ENCODE measurements at places on chromosomes 11 and 22.

GRCh38 chr11:64164392-64165312 lies 1.3 kb downstream of the MACROD1 start:
- DNase-seq, result no peak

- no peak for DNase-seq
These were observed 200.6 kb upstream of the POU2AF2 start for GRCh38 chr11:111044751-111045406.

GRCh38 chr11:61142424-61142823 lies 18.8 kb downstream of the VPS37C start:
- DNase-seq, result no peak

DNA sequence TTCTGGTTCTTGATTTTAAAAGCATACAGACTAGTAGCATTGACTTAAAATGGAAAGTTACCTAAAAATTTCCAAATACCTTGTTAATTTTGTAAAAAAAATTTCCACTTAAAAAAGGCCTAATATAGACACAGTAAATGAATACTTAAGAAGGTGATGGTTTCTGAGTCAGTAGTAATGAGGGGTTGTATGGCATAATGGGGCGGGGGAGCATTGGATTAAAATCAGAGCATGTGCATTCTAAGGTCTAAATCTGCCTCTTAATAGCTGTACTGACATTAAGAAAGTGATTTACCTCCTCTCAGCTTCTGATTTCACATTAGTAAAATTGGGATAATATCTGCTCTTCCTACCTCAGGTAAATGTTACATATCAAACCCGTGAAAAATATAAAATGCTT lies 446.5 kb downstream of the AASDHPPT start:
- DNase-seq, result no peak

DNA sequence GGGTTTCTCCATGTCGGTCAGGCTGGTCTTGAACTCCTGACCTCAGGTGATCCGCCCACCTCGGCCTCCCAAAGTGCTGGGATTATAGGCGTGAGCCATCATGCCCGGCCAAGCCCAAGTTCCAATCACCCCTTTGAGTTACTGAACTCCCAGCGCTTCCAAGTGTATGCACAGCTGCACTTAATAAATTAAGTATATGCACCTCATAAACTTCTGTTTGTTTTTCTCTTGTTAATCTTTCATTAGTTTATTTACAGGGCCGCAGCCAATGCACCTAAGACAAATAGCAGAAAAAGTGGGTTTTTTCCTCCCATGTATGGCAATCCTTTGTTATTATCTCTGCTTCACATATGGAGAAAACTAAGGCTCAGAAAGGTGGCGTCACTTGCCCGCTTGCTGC lies 21.3 kb downstream of the SYN3 start:
- no peak for DNase-seq

- no peak for DNase-seq
These were observed 79.0 kb downstream of the ABTB2 start for GRCh38 chr11:34278693-34279297.

DNA sequence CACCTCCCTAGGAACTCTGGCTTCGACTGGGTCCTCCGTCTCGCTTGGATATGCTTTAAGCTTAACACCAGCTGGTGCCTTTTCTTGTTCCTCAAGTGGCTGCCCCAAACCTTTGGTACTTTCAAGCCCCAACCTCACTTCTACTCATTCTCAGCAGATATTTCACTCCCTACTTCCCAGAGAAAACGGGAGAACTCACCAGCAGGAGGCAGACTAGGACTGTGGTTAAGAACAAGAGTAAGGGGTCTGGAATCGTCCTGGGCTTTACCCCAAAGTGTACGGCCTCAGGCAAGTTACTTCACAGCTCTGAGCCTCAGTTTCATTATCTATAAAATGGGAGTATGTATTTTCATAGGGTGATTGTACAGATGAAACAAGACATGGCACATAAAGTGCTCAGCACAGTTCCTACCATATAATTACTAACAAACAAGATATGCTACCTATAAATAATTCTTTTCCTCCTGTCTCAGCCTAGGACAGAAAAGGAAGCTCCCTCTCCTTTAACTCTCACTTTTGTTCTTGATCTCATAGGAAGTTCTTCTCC lies 37.8 kb downstream of the PAMR1 start:
- no peak for DNase-seq

GRCh38 chr22:19554834-19555404 lies 30.7 kb upstream of the CLDN5 start:
- DNase-seq, result no peak

DNA sequence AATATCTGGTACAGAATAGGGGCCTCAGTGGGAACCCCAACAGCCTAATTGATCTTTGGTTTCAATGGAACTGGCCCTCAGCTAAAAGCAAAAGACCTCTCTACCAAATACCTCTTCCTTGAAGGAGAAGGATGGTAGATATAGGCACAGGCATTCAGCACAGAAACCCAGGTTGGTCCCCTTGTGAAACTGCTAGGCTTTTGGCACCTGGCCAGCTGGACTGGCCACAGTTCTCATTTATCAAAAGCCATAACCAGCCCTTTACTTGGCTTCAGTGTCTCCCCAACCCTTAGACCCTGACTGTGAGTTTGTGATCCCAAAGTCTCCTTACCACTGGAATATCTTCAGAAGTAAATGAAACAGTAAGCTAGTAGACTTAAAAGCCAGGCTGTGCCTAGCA lies 152.9 kb downstream of the TENM4 start:
- DNase-seq, result no peak

- DNase-seq, result no peak
These were observed 111.4 kb upstream of the GRAMD1B start for GRCh38 chr11:123318623-123319022.

GRCh38 chr22:23790819-23791737 lies 4.3 kb downstream of the SMARCB1 start:
- DNase-seq, result no peak

DNA sequence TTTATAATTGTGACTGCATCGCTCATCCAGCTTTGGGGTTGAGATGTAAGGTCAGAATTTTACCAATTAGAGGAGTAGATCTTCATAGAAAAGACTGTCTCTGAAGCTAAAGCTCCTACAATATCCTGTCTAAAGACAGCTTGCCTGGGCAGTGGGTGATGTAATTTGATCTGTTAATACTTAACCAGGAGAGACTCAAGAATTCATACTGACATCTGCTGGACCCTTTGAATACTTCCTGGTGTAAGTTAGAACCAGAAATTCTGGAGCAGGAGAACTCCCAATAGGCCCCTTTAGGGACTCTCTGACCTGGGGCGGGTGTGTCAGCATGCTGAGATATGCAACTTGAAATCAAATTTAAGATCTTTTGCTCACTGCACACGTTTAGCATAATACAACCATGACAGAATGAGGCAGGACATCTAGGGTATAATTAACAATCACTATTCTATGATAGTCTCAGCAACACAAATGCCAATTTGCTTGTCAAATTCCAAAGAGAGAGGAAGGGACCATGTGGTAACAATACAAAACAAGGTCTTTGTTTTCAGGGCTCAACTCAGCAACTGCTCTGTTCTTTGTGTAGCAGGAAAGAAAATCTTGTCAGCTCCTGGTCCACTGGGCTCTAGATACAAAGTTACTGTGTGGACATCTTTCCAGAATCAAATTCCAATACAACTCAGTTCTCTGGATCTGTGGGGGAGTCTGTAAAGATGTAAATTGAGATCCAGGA lies 143.9 kb downstream of the INSC start:
- DNase-seq, result no peak

DNA sequence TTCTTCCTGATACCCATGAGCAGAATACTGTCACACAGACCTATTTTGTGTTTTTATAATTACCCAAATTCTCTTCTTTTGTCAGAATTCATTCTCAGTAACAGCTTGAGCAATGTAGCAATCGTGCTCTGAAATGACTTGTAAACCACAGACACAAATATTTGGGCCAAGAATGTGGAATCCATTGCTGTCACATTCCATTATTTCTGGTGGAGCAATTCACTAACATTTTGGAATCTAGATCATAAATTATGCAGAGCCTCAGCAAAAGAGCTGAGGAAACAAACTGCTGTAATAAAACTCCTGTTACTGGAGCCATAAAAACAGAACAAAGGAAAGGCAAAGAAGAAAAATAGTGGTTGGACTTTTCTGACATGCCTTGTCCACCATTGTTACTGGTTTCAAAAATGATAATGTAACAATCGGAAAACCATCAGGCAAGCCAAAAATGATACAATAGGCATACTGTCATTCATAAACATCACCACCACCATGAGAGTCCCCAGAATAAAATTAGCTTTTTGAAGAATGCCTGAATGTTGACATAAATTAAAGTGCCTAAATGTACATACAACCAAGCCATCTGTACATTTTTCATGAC lies 223.4 kb upstream of the PITPNB start:
- DNase-seq, result no peak

- DNase-seq, result no peak
These were observed 218.2 kb downstream of the JRKL start for GRCh38 chr11:96607864-96608558.

- DNase-seq, result no peak
These were observed 185.2 kb downstream of the GRIK4 start for GRCh38 chr11:120696597-120697218.

- no peak for DNase-seq
These were observed 749 bp downstream of the VWA5A start for GRCh38 chr11:124115782-124116616.

DNA sequence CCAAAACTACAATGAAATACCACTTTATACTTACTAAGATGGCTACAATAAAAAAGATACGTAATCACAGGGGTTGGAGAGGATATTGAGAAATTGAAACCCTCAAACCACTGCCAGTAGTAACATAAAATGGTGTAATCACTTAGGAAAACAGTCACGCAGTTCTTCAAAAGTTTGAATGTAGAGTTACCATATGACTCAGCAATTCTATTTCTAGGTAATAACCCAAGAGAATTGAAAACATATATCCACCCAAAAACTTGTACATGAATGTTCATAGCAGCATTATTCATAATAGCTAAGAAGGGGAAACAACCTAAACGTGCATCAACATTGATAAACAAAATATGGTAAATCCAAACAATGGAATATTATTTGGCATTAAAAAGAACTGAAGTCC lies 24.4 kb upstream of the PSMA1 start:
- DNase-seq, result no peak

DNA sequence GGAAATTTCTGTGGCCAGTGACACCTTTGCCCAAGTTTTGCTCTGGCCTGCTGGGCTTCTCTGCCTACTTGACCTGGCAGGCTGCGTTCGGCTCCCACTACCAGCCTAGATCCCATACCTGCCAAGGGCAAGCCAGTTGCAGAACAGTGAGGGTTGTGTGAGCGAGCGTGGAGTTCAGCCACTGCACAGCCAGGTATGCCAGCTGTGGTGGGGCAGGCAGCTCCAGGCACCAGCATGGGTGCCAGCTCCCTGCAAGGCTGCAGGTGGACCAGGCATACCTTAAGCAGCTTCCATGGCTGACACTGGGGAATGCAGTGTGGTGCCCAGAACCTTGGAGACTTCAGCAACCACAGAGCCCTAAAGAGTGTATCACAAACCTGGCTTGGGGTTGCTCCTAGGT lies 133.5 kb downstream of the LDLRAD3 start:
- no peak for DNase-seq

- no peak for DNase-seq
These were observed 2.4 kb upstream of the MGAT3 start for GRCh38 chr22:39454385-39454871.

- no peak for DNase-seq
These were observed 74.2 kb downstream of the YAP1 start for GRCh38 chr11:102184269-102184987.

DNA sequence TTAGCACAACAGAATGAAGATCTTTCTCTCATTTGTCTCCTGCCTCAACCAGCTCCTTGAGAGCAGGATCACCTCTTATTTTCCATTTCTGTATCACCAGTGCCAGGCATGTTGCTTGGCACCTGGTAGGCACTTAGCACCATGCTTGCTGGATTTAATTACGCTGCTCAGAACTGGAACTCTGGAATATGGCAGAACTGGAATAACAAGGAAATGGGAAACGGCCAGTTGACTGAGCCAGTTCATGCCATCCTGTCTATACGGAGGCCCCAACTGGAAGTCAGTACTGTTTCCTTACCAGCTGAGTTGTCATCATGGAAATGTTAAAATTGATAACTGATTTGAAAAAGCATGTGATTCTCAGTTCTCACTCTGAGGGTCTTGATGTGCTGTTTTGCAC lies 69.5 kb upstream of the YWHAH start:
- DNase-seq, result no peak

All from stimulated activated CD4-positive, alpha-beta T cell treated with anti-CD3 and anti-CD28 coated beads, Interleukin-12 subunit alpha, Interleukin-12 subunit beta, amount 100 ng/mL, for 48 hours (primary cell).